ENCODE measurements at places on chromosomes 7 and 10. TPM values are rescaled to one million over a fixed set of nuclear protein-coding genes. Genes with fewer than 3 reads are reported as not detected.

SLIT1 gene
- total RNA-seq, result 0.16 TPM

AKR1B1 gene
- total RNA-seq, result 86.6 TPM

ITGA8 gene
- total RNA-seq, result 0.25 TPM

HSPA12A gene
- 36.4 TPM for total RNA-seq

NRAP gene
- not detected for total RNA-seq

TNS3 gene
- total RNA-seq, result 27.5 TPM

ADARB2 gene
- 0.81 TPM for total RNA-seq

PKD2L1 gene
- total RNA-seq, result not detected

EFCAB10 gene
- not detected for total RNA-seq

FAM180A gene
- total RNA-seq, result not detected

CREB5 gene
- total RNA-seq, result 14.7 TPM

NAT16 gene
- total RNA-seq, result not detected

MMD2 gene
- total RNA-seq, result not detected

HECW1 gene
- 0.38 TPM for total RNA-seq

TMEM270 gene
- not detected for total RNA-seq

MRLN gene
- not detected for total RNA-seq

PHYHIPL gene
- total RNA-seq, result not detected

TLL2 gene
- total RNA-seq, result 3.7 TPM

FAM170B gene
- total RNA-seq, result not detected

THSD7A gene
- 1.4 TPM for total RNA-seq

BLNK gene
- total RNA-seq, result not detected

ZNF365 gene
- 2.7 TPM for total RNA-seq

GLUD1 gene
- total RNA-seq, result 112 TPM

TMEM72 gene
- total RNA-seq, result 0.25 TPM

STARD3NL gene
- total RNA-seq, result 43.4 TPM

PTPRN2 gene
- 0.33 TPM for total RNA-seq

HDAC9 gene
- 10.3 TPM for total RNA-seq

FAM53B gene
- 14.0 TPM for total RNA-seq

SLC29A4 gene
- total RNA-seq, result 4.2 TPM

NUTM2D gene
- 0.81 TPM for total RNA-seq

GLI3 gene
- 3.6 TPM for total RNA-seq

TAS2R3 gene
- total RNA-seq, result 0.25 TPM

GRM3 gene
- total RNA-seq, result not detected

ATP6V0A4 gene
- total RNA-seq, result 0.13 TPM

GCK gene
- 2.4 TPM for total RNA-seq

AP4M1 gene
- 21.3 TPM for total RNA-seq

GIMAP6 gene
- not detected for total RNA-seq

IFIT1B gene
- total RNA-seq, result not detected

CHCHD2 gene
- 642 TPM for total RNA-seq

GNG11 gene
- 16.4 TPM for total RNA-seq

ARMC3 gene
- 0.38 TPM for total RNA-seq

OR2A12 gene
- total RNA-seq, result not detected

CDC14C gene
- total RNA-seq, result not detected

LEP gene
- not detected for total RNA-seq

RPEL1 gene
- not detected for total RNA-seq

ANXA8 gene
- 2.8 TPM for total RNA-seq
